Fibroblast of skin of abdomen (primary cell): ENCODE measurements at places on chromosomes 13 and 19.

GRCh38 chr13:110455444-110455843 lies 106.1 kb downstream of the RAB20 start:
- DNase-seq: no peak

DNA sequence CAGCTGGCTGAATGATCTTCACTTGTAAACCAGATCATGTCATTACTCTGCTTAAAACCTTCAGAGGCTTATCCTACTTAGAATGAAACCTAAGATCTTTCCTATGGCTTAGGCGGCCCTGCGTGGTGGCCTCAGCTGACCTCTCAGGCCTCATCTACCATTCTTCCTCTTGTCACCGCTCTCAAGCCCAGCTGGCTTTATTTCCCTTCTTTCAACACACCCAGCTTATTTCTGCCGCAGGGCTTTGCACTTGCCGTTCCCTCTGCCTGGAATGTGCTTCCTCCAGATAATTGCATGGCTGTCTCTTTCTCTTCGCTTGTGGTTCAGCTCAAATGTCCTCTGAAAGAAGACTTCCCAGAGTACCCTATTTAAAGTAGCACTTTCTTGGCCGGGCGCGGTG lies 3.6 kb upstream of the ASF1B start:
- no peak for DNase-seq

- DNase-seq: no peak
These were observed 2.6 kb downstream of the OR10H5 start for GRCh38 chr19:15790096-15790495.

- no peak for DNase-seq
These were observed 13.1 kb upstream of the OR1M1 start for GRCh38 chr19:9073806-9074205.

GRCh38 chr13:66748712-66749111 lies 481.4 kb downstream of the PCDH9 start:
- DNase-seq: no peak

DNA sequence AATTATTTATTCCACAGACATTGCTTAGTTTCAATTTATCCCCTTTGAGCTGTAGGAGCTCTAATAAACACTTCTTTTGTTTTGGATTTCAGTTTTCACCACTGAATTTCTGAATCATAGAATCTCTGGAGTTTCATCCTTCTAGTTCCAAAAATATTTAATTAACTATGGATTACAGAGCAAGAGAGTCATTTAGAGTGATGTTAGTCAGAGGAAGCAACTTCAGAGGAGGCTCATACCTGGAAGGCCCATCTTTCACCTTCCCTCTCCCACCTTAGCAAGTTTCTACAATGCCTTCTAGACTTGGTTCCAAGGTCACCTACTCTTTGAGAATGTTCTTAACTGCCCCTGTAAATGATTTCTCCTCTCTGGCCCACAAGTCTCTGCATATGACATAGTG lies 353.2 kb downstream of the SPRY2 start:
- no peak for DNase-seq

- DNase-seq: no peak
These were observed 673.4 kb upstream of the ARGLU1 start for GRCh38 chr13:107241381-107241780.

GRCh38 chr13:54445453-54445852 lies 1416.8 kb downstream of the OLFM4 start:
- no peak for DNase-seq

- DNase-seq: peak; percentile 43
These were observed 44.5 kb upstream of the GTF3A start for GRCh38 chr13:27379694-27380641.

- no peak for DNase-seq
These were observed 1.1 kb upstream of the SMIM24 start for GRCh38 chr19:3481241-3482090.

DNA sequence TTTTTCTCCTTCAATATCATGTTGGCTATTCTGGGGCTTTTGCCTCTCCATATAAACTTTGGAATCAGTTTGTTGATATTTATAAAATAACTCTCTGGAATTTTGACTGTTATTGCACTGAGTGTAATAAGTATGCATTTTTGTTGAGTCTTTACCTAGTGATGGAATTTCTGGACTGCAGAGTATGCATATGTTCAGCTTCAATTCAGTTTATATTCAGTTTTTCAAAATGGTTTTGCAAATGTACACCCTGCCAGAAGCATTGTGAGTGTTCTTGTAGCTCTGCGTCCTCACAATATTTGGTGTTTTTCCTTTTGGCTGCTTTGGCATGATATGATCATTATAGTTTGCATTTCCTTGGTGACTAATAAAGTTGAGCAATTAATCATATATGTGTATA lies 43.1 kb downstream of the RASL11A start:
- DNase-seq: no peak

DNA sequence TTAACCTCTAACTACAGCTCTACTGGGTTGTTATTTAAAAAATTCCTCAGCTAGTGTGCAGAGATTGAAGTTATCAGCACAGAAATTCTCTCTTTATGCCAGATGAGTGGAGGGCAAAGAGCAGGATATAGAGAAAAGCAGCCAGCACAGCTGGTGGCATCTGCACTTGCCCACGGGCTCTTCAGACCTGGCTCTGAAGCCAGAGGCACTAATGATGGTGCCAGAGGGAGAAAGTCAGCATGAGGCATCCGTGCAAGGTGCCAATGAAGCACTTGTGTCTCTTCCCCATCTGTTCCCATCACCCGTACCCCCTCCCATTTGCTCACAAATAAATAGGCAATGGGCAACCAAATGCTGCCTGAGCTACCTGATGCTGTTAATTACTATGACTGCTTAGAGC lies 138.9 kb downstream of the OLFM4 start:
- DNase-seq: no peak

DNA sequence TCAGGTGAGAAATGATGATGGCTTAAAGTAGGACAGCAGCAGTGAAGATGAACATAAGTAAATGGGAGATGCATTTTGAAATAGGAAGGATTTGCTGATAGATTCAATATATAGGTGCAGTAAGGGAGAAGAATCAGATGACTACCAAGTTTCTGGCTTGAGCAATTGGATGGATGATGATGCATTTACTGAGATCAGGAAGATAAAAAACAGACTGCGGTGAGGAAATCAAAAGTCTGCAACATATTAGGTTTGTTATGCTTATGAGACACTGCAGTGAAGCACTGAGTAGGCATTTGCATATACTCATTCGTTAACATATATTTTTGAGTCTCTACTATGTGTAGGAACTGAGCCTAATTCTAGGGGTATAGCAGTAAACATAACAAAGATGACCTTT lies 184.2 kb downstream of the LACC1 start:
- peak; percentile 4 for DNase-seq

DNA sequence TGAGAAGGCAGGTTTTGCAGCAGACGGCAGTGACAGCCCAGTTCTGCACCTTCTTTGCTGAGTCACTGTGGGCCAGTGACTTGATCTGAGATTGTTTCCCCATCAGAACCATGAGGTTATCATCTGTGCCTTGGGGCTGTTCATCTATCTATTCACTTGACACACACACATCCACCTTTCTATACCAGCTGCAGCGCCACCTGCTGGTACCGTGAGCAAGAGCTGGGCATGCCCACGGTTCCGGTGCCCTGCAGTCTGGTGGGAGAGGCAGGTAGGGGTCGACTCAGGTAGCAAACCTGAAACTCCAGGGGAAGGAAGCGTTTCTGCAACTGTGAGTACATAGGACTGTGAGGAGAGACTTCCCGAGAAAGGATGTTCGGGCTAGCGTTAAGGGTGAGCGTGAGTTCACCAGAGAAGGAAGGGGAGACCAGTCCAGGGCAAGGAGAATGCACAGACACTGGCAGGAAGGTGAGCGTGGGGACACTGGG lies 7.5 kb upstream of the LIN7B start:
- DNase-seq: peak; percentile 39

- no peak for DNase-seq
These were observed 196.8 kb downstream of the RAP2A start for GRCh38 chr13:97630725-97631124.

GRCh38 chr13:45521297-45521696 lies 56.6 kb downstream of the COG3 start:
- peak; percentile 67 for DNase-seq

- DNase-seq: no peak
These were observed 1.3 kb upstream of the KLK8 start for GRCh38 chr19:51002542-51003311.

DNA sequence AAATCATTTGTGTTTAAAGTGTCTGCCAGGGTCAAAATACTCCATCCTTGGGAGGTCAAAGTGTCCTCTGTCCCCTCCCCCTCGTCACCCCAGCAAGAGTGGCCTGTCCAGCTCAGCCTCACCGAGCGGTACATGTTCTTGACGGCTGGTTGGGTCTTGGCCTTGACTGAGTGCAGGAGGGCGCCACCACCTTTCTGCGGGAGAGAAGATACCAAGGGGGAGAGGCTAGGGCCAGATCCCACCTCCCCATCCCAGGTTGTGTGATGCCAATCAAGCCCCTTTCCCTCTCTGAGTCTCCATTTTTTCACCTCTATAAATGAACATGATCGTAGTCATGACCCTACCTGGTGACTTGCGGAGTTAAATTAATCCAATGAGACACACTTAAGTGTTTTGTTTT lies 6.1 kb downstream of the CRB3 start:
- DNase-seq: no peak

DNA sequence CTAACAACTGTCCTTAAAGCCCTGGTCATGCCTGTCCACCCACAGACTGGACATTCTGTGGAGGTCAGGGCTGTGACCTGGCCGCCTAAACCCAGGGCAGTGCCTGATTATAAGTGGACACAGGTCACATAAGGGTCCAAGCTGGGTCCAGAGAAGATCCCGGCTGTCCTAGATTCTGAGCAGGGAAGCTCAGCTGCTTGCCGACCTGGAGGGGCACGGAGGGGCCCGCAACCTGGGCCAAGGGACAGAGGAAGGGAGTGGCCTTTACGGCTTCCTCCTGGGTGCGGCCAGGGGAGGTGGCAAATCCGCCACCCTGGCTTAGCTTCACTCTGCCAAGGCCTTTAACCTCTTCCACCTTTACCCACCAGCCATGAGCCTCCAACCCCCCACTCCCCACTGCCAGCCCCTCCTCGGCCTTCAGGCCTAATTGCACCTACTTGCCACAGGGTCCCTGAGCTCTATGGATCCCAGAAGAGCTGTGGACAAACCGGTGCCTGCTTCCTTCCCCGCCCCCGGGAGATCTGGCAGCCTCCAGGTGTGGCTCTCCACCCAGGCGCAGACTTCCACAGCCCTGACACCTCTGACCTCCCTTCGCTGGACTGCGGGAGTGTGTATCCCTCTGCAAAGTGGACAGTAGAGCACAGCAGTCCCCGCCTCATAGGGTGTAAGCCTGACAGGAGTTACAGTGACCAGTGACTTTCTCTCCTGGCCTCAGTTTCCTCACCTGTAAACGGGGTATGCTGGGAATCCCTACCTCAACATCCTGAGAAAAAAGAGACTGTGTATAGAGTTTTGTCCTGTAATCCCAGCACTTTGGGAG lies 1.7 kb downstream of the CD320 start:
- DNase-seq: no peak

GRCh38 chr13:40381935-40382764 lies 284.3 kb downstream of the FOXO1 start:
- DNase-seq: no peak

GRCh38 chr19:21439201-21439751 lies 42.3 kb downstream of the ZNF493 start:
- DNase-seq: no peak

GRCh38 chr13:39099231-39099630 lies 61.0 kb downstream of the NHLRC3 start:
- DNase-seq: no peak

DNA sequence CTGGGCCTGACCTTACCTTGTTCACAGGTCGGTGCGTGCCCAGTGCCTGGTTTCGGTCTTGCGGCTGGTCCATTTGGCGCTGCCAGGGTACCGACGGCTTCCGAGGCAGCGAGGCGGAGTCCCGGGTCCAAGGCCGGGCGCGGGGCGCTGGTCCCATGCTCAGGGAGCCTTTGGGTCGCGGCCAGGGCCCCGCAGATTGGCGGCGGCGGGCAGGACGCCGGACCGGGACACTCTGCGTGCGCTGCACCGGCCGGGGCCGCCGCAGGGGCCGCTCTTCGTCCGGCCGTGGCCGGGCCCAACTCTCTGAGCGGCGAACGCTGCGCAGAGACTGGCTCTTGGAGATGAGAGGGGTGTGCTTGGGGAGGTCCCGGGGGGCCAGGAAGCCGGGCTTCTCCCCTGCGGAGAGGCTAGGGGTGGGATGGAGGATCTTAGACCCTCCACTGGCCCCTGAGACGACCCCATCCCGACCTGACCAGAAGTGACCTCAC lies 3.4 kb upstream of the WIZ start:
- DNase-seq: no peak

- no peak for DNase-seq
These were observed 49.0 kb downstream of the TNFRSF19 start for GRCh38 chr13:23619068-23619855.

DNA sequence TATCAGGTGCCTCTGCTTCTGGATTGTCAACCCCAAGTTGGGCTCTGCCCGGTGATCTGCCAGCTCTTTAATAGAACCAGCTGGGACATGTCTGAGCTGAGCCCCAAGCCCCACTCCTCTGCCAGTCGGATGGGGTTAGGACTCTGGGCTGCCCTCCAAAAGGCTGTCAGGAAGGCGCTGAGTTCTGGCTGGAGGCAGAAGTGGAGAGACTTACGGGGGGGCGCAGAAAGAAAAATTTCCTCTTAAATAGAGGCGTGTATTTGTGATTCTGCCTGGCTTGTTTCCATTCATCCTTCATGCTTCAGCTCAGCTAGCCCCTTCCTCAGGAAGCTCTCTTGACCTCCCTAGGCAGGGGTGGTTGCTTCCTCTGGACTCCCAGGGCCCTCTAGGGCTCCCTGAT lies 985 bp upstream of the KCNK6 start:
- DNase-seq: no peak

GRCh38 chr13:21576426-21576825 lies 27.5 kb downstream of the MICU2 start:
- DNase-seq: peak; percentile 40

DNA sequence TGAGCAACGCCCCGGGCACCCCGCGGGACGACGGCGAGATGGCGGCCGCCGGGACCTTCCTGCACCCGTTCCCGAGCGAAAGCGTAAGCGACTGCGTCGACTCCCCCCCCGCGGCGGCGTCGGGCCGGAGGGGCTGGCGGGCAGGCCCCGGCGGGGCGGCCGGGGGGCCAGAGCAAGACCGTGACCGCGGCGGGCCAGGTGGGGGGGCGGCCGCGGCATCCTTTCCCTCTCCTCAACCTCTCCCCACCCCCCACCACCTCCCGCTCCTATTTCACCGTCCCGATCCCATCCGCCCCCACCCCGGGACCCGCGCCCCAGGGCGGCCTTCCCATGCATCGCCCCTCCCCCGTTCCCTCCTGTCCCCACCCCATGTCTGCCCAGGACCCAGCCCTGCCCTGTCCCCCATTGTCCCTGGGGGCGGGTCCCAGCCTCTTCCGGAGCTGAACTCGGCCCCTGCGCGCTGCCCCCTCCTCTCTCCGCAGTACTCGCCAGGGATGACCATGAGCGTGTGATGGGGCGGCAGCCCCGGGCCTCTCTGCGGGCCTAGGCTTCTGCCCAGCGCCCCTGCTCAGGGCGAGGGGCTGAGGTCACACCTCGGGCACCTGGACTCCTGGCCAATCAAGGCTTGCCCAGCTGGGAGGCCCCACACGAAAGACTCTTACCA lies 4.1 kb downstream of the ISYNA1 start:
- DNase-seq: no peak
